ENCODE measurements at places on chromosomes 6 and 20.

GRCh38 chr20:64065974-64066343 is 3.0 kb downstream of the TCEA2 start:
- no peak for DNase-seq

DNA sequence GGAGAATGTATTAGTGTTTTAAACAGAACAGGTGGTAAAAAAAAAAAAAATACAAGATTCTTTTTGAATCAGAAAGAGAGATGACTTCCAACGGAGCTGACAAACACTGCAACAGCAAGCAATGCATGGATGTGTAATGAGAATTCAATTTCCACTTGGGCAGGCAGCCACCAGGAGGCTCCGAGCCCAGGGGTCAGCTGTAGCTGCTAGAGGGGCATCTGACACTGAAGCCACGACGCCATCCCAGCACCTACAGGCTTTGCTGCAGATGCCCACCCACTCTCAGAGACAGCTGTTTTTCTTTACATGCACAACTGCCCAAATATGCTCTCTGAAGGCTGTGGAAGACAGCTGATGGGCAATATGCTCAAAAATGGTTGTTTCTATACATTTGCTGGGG is 75.4 kb downstream of the ELOVL5 start:
- no peak for DNase-seq

GRCh38 chr6:48844696-48845095 is 618.4 kb downstream of the MMUT start:
- DNase-seq, result peak; percentile 27

DNA sequence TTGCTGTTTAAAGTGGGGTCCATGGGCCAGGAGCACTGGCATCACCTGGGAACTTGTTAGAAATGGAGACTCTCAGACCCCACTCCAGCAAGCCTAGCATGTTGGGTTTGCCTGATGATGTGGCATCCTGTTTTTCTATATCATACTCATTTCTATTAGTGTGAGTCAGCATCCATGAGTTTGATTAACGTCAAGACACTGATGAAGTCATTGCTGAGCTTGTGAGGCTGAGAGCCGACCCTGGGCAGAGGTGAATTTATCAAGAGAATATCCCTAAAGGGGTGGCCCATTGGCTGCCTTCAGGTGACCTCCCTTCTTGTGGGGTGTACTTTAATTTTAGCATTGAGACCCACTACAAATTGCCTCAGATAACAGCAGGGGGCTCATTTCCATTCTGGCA is 43.4 kb upstream of the RNF144B start:
- DNase-seq, result no peak

- DNase-seq, result no peak
Measured at GRCh38 chr6:56541741-56542360, 100.8 kb downstream of the DST start.

- no peak for DNase-seq
Measured at GRCh38 chr6:29751480-29751879, 28.2 kb downstream of the HLA-F start.

DNA sequence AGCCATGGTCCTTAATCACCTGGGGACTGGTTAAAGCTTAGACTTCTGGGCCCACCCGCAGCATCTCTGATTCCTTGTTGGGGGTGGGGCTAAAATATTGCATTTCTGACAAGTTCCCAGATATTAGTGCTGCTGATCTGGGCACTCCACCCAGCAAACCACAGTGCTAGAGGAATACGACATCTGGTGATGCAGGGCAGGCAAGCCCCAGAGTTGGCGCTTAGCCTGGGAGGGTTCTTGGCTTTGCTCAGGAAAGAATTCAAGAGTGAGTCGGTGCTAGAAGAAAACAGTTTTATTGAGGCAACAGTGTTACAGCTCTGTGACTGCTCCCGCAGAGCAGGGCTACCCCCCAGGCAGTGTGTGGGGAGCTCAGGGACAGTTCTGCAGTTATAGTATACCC is 210.7 kb downstream of the TFAP2C start:
- no peak for DNase-seq

DNA sequence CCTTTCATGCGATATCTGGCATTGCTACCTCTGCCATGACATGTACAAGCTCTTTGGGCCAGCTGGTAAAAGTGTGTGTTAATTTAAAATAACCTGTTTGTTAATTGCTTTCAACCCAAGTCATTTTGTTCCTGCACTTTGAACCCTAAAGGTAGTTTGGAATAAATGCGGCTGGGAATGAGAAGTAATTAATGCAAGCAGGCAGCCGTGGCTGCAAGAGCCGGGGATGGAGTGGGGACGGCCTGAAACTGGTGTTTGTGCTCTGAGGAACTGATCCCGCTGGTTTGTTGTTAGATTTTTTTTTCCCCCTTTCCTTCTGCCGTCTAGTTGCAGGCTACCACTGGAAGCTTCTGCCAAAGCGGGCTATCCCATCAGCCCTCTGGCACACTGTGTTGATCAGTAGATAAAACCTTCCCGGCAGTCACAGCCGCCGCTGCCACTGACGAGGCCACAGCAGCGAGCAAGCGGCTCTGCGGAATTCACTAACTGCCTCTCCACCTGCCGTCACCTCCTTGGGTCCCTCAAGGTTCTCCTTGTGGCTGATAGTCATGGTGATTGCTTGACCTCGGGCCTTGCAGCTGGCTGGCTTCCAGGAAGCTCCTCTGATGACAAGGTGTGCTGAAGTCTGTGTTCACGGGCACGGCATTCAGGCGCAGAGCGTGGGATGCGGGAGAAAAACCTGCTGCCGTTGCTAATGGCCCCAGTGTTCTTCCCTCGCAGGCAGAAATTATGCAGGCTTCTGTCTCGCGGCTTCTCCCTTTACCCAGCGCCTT is 315.9 kb downstream of the TFAP2A start:
- peak; percentile 3 for DNase-seq

- DNase-seq, result no peak
Measured at GRCh38 chr6:84871925-84872324, 107.5 kb upstream of the TBX18 start.

DNA sequence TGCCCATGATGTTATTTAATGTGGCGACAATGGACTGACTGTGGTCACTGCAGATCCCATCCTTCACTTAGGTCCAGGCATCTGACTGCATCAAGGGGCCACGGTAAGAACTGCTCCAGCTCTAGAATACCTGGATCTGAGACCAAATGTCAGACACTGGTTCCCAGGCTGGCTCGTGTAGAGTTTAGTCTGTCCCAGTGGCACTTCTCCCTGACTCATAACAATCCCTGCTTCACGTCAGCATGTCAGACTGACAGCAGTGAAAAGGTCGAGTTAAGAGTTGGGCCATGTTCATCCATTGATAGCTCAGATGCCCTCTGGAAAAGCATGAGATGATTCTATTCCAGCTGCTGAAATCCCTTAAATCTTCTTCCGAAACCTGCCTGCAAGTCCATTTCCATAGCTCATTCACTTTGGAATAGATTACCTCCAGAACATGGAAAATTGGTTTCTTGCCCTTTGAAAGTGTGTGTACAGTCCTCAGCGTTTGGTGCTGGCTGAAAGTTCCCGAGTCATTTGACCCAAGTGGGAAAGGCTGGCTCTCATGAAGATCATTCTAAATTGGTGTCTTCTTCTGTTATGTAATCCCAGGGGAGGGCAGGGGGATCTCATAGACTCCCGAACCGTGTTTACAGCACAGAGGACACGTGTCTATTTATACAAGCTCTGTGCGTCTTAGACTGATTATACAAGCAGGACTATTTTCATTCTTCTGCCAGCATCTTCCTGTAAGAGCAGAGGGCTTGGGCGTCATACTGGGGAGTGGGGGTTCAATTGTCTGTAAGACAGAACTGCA is 160.8 kb downstream of the ZDHHC14 start:
- no peak for DNase-seq

GRCh38 chr6:106746652-106747051 is 117.3 kb downstream of the QRSL1 start:
- no peak for DNase-seq

- DNase-seq, result no peak
Measured at GRCh38 chr6:100484474-100484873, 19.8 kb upstream of the SIM1 start.

- DNase-seq, result no peak
Measured at GRCh38 chr20:37481610-37482009, 39.4 kb upstream of the NNAT start.

Data from posterior cingulate gyrus (tissue), 11 donors.